Skeletal muscle cell (primary cell): ENCODE measurements at places on chromosomes 12 and 14.

- no peak for DNase-seq
These were observed 245.2 kb upstream of the PLEKHG7 start for GRCh38 chr12:92457458-92458180.

DNA sequence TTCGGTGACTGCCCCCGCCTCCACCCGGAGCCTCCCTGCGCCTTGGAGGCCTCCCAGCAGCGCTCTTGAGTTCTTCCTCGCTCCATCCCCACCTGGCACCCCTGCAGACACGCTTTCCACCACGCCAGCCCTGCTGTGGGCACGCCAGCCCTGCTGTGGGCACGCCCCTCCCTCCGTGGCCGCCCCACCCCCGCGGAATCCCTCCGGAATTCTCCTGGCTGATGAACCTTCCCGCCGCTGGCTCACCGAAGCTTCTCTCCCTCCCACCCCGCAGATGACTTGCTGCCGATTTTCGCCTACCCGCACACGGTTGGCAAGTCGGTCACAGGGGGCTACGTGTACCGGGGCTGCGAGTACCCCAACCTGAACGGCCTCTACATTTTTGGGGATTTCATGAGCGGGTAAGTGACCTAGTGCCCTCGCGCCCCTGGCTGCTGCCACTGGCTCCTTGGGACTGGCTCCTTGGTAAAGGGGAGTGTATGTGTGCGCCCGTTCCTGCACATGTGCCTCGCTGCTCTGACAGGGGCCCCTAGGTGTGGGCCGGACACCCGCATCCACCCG lies 15.2 kb downstream of the HHIPL1 start:
- DNase-seq = no peak

DNA sequence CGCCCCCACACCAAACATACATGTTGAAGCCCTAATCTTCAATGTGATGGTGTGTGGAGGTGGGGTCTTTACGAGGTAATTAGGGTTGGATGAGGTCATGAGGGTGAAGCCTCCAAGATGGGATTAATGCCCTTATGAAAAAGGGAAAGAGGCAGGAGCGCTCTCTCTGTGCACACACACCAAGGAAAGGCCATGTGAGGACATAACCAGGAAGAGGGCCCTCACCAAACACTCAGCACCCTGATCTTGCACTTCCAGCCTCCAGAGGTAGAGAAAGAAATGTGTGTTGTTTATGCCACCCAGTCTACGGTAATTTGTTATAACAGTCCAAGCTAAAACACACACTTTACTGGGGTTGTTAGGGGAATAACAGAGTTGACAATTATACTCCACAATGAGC lies 14.6 kb upstream of the PITPNM2 start:
- DNase-seq = no peak

DNA sequence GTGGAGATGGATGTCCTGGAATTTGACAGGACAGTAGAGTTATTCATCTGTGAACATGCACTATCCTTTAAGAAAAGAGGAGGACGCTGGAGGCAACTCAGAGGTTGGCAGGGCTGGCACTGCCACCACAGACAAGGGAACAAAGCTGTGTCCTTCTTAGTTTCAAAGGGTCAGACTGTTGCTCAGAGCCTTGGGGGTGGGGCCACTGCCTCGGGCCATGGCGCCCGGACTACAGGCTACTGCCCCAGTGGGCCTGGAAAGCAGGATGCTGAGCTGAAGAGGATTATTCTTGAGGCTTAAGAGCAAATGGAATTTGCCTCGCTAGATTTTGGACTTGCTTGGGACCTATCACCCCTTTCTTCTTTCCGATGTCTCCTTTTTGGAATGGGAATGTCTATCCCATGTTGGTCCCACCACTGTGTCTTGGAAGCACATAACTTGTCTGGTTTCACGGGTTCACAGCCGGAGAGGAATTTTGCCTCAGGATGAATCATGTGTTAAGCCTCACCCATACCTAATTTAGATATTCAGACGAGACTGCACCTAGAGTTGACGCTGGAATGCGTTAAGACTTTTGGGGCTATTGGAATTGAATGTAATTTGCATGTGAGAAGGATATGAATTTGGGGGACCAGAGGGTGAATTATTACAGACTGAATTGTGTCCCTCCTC lies 114.8 kb upstream of the RFLNA start:
- no peak for DNase-seq

- DNase-seq = no peak
These were observed 7.7 kb downstream of the MVK start for GRCh38 chr12:109581334-109581691.

DNA sequence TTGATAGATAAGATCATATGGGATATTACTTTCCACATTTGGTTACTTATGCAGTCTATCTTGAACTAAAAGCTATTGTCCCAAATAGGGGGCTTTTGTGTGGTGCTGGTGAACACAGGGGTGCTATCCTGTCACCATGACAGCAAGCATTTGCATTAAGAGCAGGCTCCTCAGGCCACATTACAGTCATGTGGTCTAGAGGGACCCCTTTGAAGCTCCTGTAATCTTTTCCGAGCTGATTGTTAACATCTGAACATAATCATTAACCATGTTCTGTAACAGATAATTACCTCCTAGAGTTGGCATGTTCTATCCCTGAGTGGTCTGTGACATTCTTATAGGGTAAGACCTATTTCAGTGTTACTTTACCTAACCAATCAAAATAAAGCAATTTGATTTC lies 178.8 kb downstream of the KTN1 start:
- DNase-seq = no peak

GRCh38 chr12:27785882-27786570 lies 6.0 kb upstream of the MANSC4 start:
- peak; percentile 56 for DNase-seq

GRCh38 chr12:56995930-56996496 lies 10.3 kb downstream of the ZBTB39 start:
- DNase-seq = no peak

- DNase-seq = no peak
These were observed 8.1 kb downstream of the RTL1 start for GRCh38 chr14:100895411-100895810.

GRCh38 chr12:107200394-107200793 lies 107.0 kb upstream of the CRY1 start:
- no peak for DNase-seq

DNA sequence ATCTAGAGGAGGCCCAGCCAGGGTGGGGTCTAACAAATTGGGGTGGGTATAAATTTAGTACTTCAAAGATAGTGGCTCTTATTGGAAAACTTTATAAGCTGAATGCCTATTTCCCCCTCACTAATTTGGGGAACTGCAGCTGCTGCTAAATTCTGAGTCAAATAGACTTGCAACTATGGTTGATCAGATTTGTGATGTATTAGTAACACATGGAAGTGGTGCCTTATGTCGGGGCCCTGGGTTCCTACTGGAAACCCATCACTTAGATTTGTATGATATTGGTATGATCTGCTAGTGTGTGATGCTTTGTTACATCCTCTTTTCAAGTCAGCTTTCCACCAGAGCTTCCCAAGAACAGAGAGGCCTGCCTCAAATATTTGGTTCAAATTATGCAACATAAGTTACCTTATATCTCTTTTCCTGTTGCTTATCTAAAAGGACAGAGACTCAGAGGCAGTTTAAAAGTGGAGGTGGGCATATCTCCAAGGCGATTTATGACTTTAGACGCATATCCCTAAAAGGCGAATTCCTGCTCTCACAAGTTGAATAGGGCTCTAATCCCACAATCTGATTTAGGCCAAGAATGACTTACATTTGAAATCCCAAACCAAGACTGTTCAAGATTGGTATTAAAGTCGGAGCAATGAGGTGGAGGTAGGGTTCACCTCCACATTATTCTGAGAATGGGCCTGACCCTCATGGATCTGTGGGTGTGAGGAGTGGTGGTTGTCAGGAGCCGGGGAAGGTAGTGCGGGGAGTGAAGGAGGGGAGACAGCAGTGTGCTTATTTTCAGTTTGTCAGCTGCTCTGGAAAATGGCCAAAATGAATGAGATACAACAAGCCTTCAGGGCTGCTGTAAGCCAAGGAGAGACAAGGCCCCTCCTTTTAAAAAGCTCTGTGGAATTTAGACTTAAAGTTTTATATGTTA lies 425.8 kb downstream of the RAD51B start:
- DNase-seq = no peak

DNA sequence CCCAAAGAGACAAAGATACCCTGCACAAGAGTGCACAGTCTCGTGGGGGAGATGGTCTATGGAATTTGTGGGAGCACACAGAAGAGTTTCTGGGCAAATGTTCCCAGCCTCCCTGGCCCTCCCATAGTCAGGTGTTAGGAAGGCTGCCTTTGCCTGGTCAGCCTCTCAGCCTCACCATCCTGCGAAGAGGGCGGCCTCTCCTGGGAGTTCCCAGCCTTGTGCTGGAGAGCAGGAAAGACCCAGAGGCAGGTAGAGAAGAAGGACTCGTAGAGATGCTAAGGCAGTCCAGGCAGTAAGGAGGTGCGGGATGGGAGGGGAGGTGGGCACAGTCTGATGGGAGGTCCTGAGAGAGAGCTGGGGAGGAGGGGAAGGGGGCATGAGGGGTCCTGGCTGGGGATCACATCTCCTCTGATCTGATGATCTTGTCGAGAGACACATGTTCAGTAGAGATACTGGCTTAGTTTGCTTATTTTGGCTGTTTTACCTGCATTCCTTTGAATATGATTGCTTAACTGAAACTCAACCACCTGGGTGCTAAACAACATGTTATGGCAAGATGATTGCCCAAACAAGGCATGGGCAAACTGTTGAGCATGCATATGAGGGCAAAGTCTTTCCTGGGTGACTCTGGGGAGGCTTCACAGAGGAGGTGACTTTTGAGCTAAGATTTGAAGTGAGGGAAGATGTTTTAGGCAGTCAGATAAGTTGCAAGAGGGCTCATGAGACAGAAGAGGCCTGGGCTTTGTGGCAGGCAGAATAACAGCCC lies 10.5 kb downstream of the SERPINA6 start:
- DNase-seq = no peak

- no peak for DNase-seq
These were observed 52.6 kb downstream of the GALC start for GRCh38 chr14:87940382-87940781.

DNA sequence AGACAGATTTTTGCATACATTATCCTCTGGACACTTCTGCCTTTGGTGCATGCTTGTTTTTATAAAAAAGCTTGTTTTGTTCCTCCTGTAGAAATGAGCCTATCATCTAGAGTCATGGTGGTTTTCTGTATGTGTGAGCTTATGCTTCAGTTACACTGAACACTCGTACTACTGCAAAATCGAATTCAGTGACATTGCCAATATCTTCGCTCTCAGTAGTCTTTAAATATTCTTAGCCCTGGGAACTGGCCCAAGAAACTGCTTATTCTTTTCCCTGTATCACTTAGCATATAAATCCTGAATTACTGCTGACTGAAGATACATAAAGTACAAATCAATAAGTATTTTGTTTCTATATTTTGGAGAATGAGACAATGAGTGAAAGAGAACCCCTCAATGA lies 70.5 kb downstream of the RGS6 start:
- DNase-seq = no peak

DNA sequence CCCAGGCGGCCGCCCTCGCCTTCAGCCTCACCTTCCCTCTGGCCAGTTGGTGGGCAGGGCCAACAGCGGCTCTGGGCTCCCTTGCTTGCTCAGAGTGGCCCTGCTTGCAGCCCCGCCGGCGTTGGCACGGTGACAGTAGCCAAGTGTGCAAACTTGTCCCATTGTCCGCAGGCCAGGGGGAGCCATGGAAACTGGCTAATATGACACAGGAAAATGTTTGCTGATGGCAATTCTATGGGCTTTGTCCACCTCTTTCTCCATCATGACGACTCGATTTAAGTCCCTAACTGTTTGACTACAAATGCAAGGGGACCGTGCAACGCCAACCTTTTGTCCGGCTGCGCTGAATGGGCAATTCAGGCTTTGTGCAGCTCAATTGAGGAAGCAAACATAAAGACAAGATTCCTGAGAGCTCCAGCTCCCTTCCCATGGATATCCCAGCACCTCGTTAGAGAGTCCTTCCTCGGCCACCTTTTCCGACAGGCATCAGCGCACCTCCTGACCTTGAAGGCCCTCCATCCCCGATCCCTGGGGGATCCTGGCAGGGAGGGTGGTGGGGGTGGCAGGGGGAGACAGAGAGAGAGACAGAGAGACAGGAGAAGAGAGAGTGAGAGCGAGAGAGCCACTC lies 785 bp upstream of the FAM181A start:
- DNase-seq = no peak

- peak; percentile 70 for DNase-seq
These were observed 159.2 kb downstream of the TGFB3 start for GRCh38 chr14:75822522-75823141.

GRCh38 chr12:66176105-66176900 lies 6.5 kb upstream of the TMBIM4 start:
- no peak for DNase-seq

GRCh38 chr12:94952325-94952724 lies 51.2 kb downstream of the NDUFA12 start:
- no peak for DNase-seq

DNA sequence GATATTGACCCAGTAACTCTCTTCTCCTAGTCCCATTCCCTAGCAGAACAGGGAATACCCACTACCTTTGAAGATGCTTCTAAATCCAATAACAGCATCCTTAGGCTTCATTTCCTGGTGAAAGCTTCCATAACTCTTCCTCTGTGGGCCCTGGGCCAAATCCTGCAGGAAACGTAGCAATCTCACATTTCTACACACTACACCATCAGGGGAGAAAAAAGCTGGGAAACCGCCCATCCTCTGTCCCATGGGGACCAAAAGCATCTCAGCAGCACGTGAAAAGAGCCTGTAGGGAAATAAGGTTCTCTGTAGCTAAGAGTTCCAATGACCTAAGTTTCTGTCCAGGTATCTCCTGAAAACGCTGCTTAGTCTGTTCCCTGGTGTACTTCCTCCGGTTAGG lies 340.2 kb downstream of the DPF3 start:
- DNase-seq = no peak

DNA sequence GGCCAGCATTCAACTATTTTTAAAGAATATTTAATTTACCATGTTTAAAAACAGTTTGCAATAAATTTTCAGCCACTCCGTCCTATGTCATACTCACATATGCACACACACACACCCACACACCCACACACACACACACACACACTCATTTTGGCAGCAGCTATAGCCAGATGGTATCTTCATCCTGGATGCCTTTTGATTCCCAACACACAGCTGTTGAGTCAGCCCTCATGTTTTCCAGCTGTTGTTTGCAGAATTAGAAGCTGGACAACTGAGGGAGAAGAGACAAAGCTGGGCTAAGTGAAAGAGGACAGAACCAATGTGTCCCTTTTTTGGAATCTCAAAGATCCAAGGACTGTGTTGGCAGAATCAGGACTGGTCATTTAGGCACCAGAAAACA lies 80.0 kb upstream of the EGLN3 start:
- DNase-seq = peak; percentile 79

GRCh38 chr12:106740818-106741217 lies 33.7 kb upstream of the RIC8B start:
- DNase-seq = no peak

GRCh38 chr14:37668646-37669045 lies 73.2 kb downstream of the TTC6 start:
- no peak for DNase-seq

DNA sequence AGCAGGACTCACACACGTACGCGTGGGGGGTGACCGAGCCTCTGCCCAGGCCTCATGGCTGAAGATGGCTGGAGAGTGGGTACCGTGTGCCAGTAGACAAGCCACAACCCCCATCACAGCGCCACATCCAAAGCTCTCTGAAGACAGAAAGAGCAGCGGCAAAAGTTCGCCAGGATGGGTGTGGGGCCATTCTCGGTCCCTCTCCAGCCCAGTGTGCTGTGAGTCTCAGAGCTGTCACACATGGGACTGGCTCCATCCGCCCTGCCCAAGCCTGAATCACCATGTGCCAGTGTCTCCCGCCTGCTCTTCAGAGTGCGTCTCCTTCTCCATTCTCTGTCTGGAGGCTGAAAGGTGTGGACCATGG lies 5.7 kb downstream of the TMEM179 start:
- no peak for DNase-seq
